Stimulated activated CD8-positive, alpha-beta memory T cell treated with anti-CD3 and anti-CD28 coated beads, Interleukin-2, amount 100 ng/mL, for 48 hours (primary cell): ENCODE measurements at places on chromosomes 7 and 10.

GRCh38 chr10:4051641-4052151 is 266.7 kb upstream of the KLF6 start:
- no peak for DNase-seq

GRCh38 chr7:46854958-46855473 is 726.9 kb downstream of the TNS3 start:
- DNase-seq, result no peak

GRCh38 chr10:24418532-24418931 is 209.6 kb downstream of the KIAA1217 start:
- DNase-seq, result no peak

DNA sequence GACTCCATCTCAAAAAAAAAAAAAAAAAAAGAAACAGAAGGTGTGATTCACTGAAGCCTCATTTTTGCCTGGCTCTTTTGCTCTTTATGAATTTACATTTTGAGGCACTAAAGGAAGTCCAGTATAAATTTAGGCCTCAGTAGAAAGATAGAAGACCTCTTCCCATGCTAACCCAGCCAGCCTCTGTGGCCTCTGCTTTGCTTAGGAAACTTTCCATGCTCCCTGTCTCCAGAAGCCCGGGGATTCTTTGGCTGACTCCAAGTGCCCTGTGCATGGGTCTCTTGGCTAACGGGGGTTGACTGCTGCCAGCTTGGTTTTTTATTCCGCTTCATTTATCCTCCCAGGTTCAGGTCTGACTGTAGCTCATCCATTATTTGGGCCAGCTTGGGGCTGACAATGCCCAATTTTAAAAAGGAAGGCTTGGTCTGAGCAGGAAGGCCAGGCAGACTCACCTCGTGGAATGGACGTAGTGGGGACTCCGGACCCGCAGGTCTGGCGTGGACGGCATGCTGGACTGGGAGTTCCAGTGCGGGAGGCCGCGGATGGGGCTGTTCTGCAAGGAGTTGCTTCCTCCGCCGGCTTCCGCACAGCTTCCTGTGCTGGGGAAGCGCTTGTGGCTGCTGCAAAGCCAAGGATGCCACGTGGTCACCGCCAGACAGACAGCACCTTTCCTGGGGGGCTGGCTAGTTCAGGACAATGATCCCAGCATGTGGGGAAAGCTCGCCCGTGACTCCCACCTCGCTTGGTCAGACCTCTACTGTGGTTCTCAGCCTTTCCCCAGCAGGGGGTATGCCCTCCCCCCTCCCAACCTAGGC is 72.3 kb downstream of the PRPF18 start:
- no peak for DNase-seq

GRCh38 chr10:92967641-92968040 is 93.0 kb upstream of the CYP26C1 start:
- no peak for DNase-seq

DNA sequence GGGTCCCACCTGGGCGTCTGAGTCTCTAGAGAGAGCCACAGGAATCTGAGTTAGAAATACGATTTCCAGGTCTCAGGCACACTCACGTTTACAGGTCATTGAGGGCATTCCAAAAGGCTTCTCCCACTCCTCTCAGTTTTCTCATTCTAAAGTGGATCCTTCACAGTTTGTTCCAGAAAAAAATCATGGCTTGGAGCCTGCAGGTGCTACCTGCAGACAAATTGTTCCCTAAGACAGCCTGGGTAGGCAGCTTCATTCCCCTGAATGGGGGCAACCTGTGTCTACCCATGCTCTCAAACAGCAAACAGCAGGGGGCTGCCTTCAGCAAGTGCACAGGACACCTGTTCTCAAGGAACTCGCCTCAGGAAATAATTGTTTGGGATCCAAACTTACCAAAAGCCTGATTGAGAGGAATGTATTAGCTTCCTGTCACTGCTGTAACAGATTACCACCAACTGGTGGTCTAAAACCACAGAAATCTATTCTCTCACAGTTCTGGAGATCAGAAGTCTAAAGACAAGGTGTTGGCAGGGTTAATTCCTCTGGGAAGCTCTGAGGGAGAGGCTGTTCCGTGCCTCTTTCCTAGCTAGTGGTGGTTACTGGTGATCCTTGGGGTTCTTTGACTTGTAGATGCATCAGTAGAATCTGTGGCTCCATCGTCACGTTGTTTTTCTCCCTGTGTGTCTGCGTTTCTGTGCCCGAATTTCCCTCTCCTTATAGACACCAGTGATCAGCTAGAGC is 117.2 kb downstream of the RAB11FIP2 start:
- no peak for DNase-seq

GRCh38 chr10:17210361-17210760 is 8.9 kb upstream of the TRDMT1 start:
- no peak for DNase-seq

- no peak for DNase-seq
Observed at GRCh38 chr10:80671847-80672246, 134.1 kb downstream of the SH2D4B start.

GRCh38 chr10:22693371-22693784 is 21.0 kb downstream of the PIP4K2A start:
- no peak for DNase-seq
